NCI-H187 (cell line): ENCODE measurements at places on chromosomes 7 and 10.

- no peak for DNase-seq
These were observed 290.5 kb upstream of the AKR1E2 start for GRCh38 chr10:4535521-4535920.

DNA sequence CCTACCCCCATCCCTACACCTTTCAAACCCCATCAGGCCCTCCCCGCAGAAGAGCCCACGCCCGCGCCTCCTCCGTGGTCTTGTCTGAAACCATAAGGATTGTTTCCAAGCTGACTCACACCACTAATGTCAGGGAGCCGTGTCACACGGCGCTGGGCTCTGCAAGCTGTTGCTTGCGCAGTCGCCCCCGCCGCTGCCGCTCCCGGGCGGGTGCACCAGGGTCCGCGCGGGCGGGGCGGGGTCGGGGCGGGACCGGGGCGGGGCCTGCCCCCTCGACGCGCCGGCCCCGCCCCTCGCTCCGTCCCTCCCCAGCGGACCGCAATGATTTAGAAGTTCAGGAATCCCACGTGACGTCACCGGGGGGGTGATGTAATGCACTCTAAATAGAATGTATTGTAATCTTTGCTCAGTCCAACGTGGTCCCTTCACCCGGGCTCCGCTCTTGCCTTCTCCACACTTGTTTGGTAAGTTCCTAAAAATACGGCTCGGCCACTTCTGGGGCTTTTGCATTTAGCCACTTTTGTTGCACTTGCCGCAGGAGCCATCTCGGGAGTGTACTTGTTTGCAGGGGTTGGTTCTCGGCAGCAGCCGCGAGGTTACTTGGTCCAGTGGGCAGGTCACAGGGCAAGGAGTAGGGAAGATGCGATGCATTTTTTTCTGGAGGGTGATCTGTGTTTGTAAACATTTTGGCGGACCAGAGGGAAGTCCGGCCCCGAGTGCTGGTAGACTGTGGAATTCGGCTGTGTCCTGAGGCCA lies 3.2 kb upstream of the CREB5 start:
- DNase-seq, result peak; percentile 7

GRCh38 chr7:150980663-150981062 lies 2.5 kb upstream of the KCNH2 start:
- peak; percentile 10 for DNase-seq

DNA sequence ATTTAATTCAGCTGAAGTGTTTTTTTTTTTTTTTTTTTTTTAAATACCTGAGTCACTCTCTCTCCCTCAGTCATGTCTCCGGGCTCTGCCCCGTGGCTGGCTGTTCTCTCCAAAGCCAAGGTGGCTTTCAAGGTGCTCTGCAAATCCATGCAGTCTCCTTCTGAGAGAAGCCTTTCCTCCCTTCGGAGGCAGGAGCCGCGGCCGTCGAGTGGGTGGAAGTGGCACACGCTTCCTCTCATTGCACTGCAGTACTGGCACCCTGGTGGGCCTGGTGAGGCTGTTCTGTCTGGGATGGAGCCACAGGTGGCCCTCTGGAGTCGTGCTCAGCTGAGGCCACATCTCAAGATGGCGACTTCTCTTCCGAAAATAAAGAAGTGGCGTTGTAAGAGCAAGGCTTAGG lies 221.8 kb downstream of the GLRX3 start:
- DNase-seq, result no peak

DNA sequence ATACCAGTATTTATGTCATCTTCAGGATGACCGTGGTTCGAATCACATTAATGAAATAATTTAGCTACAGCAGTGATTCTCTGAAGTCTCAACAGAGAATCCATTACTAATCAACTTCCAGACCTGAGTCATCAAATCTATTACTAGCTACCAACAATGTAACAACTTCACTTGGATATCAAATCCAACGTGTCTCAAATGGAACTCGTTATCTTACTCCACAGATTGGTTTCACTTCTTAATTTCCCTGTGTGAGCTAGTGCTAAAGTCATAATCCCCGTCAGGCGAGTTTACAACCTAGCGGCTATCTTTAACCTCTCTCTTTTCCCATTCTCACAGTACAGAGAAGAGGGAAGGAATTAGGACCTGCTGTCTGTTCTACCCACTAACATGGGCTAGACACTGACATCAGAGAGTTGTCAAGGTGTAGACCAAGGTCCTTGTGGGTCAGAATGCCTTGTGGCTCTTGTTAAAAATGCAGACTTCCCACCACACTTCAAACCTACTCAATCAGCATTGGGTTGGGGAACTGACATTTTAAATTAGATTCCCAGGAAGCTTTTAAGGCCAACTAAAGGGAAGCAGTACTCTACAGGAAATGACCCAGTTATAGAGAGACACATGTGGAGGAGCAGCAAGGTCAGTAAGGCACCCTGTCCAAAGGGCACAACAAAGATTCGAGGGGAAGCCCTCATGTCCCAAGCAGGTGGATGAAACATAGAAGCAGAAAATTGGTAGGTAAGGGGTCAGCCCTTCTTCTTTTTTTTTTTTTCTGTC lies 57.3 kb upstream of the GSAP start:
- DNase-seq, result no peak

DNA sequence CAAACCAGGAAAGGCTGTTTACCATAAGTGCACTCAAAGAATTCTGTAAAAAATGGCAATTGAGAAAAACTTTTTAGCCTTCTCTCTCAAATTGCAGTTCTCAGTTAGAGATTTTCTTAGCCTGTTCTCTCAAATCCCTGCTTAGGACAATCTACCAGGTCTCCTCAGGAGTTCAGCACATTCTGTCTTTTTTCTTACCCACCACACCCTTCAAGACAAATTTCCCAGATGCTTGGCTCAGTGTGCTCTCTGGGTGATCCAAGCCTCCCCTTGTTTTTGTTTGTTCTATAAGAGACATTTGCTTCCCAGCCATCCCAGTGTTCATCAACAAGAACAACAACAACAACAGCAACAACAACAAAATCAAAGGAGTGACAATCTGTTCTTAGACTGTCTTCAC lies 87.3 kb downstream of the MACC1 start:
- DNase-seq, result no peak

GRCh38 chr7:84336766-84337165 lies 142.2 kb upstream of the SEMA3A start:
- DNase-seq, result no peak

GRCh38 chr7:23662124-23662983 lies 17.6 kb upstream of the FAM221A start:
- DNase-seq, result no peak

- DNase-seq, result no peak
These were observed 118.9 kb downstream of the AKR1D1 start for GRCh38 chr7:138195151-138195571.

GRCh38 chr7:48262606-48263310 lies 91.5 kb downstream of the ABCA13 start:
- no peak for DNase-seq

DNA sequence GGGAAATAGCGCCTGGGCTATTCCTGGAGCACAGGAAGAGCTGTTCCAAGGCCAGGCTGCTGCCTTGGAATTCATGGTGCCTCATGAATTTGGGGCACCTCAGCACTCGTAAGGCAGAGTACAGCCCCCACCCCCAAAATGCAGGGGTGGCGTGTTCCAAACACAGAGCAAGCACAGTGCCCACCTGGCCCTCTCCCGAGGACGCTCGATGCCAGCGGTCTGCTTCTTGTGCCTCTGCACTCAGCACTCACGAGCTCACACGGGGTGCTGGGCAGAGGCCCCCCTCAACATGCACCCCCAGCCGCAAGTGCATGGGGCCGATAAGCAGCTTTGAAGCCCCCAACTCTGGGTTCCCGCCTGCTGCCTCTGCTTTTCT lies 60.1 kb downstream of the ZRANB1 start:
- no peak for DNase-seq

GRCh38 chr7:48300301-48300700 lies 129.0 kb downstream of the ABCA13 start:
- DNase-seq, result no peak

GRCh38 chr10:80896076-80896475 lies 358.4 kb downstream of the SH2D4B start:
- no peak for DNase-seq

GRCh38 chr7:98202367-98203195 lies 8.7 kb upstream of the BHLHA15 start:
- DNase-seq, result no peak

DNA sequence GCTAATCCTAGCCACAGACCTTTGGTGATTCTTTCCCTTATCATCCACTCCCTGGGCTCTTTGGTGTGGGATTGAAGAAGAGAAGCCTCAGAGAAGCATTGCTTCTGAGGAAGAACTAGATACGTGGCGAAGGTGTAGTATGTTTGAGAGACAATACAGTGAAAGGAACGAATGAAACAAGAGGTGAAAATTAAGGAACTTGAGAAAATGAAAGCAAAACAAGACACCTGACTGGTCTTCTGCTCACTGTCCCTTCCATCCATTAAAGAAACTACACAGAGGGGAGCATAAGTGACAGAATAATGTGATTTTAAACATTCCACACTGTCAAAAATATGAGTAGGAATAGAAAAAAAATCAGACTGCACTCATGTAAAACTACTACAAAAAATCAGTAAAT lies 219.6 kb upstream of the NPSR1 start:
- no peak for DNase-seq

DNA sequence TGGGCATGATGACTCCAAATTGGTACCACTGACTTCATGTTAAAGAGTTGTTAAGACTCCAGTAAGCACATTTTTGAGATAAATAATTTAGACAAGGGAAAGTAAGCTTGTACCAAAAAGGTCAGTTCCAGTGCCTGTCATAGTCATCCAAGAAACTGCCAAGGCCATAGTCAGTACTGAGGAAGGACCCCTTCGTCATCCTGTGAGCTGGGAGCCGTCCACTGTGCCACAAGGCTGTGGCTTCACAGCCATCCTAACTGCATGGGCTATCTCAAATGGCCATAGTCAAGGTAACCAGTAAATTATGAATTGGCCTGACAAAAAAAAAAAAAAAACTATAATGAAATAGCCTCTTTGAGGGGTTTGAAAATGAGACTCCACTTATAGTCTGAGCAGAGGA lies 207.2 kb downstream of the C7orf25 start:
- DNase-seq, result no peak

GRCh38 chr10:26840938-26841732 lies 19.6 kb downstream of the ABI1 start:
- no peak for DNase-seq

DNA sequence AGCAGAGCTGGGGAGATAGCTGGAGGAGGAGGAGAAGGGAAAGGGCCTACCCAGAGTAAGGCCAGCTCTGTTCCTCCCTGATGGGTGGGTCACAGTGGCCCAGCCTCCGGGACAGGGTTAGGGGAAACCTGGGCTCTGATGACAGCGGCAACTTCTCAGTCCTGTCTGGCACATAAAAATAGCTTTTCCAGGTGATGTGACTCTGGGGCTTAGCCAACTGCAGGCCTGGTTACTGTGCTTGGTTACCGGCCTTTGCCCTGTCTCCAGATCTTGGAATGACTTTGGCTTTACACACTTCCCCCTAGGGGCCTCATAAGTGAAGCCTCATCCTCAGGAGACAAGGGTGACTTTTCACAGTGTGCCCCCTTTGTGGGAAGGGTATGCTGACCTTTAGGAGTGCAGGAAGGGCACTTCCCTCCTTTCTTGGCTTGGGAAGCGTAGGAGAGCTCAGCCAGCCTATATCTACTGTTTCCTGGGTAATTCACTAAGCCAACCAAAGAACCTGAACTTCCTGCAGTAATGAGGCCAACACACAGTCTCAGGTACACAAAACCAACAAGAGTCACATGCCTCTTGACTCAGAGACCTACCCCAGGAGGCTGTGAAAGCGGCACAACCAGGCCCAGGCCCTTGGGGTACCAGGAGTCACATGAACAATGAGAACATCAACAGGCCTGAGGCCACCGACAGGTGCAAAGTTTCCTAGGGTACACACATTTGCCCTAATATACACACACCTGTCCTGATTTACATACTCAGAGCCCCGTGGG lies 11.7 kb upstream of the HILPDA start:
- no peak for DNase-seq

GRCh38 chr10:103225939-103226338 lies 19.7 kb upstream of the RPEL1 start:
- DNase-seq, result no peak

DNA sequence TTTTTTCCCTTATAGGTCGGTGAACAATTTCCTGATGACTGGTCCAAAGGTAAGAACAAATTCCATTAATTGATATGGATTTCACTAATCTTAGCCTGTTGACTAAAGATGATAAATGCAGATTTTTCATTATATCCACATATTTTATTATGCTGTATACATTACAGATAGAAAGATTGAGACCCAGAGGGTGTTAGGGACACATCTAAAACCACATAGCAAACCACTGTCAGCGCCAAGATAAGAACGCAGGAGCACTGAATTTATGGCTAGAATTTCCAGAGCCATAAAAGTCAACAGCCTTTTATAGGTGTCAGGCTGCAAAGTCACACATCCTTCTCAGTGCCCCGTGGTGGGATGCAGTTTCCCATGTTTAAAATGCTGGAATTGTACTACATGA lies 16.2 kb downstream of the WNT8B start:
- DNase-seq, result no peak
